Dermis blood vessel endothelial cell (primary cell): ENCODE measurements at places on chromosomes 5 and 9.
A peak's percentile ranks its signal among the peaks of the same experiment; 100 is the strongest.

- DNase-seq = no peak
Measured at GRCh38 chr9:107905308-107906020, 415.9 kb upstream of the KLF4 start.

- no peak for DNase-seq
Measured at GRCh38 chr9:95791695-95792094, 83.8 kb upstream of the ERCC6L2 start.

DNA sequence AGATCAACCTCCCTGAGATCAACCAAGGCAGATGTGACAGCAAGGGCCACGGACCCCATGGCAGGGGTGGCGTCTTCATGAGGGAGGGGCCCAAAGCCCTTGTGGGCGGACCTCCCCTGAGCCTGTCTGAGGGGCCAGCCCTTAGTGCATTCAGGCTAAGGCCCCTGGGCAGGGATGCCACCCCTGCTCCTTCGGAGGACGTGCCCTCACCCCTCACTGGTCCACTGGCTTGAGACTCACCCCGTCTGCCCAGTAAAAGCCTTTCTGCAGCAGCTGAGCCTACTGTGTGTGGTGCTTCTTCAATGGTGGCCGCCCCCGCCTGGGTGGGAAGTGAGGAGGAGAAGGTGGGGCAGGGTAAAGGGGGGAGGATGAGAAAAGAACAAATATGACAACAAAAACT lies 8.3 kb downstream of the GPX3 start:
- no peak for DNase-seq

DNA sequence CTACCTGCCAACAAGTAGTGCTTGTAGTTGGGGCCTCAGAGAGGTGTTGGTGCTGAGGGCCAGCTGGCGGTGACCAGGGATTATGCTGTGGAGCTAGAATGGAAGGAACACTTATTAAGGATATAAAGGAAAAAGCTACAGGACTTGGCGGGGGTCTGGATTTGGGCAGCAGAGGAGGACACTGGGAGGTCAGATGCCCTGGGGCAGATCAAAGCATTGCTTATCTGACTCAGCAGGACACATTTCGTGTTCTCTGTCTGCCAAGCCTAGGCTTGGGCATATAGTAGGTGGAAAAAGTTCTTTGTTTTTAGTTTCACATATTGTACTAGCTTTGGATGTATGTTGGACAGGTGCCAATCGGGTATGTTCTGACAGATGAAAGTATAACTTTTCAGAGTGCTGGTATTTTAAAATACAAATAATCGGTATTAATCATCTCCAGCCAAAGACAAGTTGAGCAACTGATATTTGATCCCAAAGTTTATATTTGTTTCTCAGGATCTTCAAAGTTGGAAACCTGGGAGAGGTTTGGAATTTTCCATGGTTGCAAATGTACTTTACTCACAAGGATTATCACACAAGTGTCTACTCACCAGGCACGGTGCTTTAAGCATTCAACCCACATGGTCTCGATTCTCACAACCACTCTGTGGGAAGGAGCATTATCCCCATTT lies 69.4 kb downstream of the IQGAP2 start:
- DNase-seq = no peak

GRCh38 chr5:37703841-37704241 lies 136.0 kb downstream of the GDNF start:
- DNase-seq = peak; percentile 65

GRCh38 chr9:75891277-75891741 lies 836 bp downstream of the PCSK5 start:
- no peak for DNase-seq

DNA sequence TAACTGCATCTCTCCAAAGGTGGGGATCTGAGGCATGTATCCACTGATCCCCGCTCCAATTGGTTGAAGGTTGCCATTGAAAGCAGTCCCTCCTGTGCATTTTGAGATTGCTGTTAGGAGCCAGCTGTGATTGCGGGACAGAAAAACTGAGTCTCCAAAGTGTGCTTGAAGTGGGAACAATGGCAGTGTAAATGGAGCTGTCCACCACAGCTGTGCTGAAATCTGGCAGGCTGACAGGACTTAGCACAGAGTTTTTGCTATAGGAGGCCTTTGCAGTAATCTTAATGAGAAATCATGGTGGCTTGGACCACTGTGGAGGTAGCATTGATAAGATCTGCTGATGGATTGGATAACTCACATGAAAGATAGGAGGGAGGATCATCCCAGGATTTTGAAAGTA lies 3.3 kb downstream of the RNF20 start:
- peak; percentile 55 for DNase-seq

- peak; percentile 27 for DNase-seq
Measured at GRCh38 chr5:40781843-40782409, 16.2 kb downstream of the PRKAA1 start.

- DNase-seq = no peak
Measured at GRCh38 chr5:127260686-127261085, 29.9 kb upstream of the MEGF10 start.

GRCh38 chr5:44329716-44330115 lies 59.5 kb downstream of the FGF10 start:
- DNase-seq = no peak

GRCh38 chr5:141634720-141635119 lies 1.9 kb downstream of the HDAC3 start:
- no peak for DNase-seq

GRCh38 chr5:152271420-152271819 lies 133.7 kb downstream of the NMUR2 start:
- no peak for DNase-seq

GRCh38 chr5:180367991-180368390 lies 14.9 kb upstream of the GFPT2 start:
- no peak for DNase-seq

DNA sequence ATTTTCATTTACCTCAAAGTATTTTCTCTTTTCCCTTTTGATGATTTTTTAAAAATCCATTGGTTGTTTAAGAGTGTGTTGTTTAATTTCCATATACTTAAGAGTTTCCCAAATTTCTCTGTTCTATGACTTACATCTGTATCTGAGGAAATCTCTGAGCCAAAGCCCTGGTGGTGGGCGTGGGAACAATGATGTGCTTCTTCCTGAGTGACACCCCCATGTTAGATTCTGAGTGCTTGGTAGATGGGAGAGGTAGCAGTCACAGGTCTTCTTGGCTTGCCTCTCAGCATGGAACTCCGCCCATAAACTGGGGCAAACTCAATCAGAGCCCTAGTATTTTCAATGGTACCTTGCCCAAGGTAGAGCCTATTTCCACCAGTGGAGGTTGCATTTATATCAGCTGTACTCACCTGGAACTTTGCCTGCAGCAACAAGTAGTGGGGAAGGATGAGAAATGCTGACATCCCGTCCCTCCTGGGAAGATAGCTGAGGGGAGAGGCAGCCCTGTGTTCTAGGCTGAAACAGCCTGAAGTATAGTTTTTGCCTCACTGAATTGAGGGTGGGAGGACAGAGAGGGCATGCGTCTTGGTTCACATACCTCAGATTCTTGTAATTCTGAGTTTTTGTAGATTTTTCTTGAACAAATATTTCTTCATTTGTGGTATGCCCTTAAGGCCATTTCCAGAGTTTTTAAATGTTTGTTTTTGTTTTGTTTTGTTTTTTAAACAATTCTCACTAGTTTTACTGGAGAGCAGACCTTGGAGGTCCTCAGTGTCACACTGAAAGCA lies 26.4 kb downstream of the C9orf43 start:
- DNase-seq = no peak

GRCh38 chr9:14478175-14479162 lies 164.5 kb upstream of the NFIB start:
- DNase-seq = no peak

GRCh38 chr9:92655366-92655765 lies 14.6 kb downstream of the IPPK start:
- DNase-seq = no peak

- DNase-seq = no peak
Measured at GRCh38 chr5:135433681-135434426, 13.3 kb downstream of the DCANP1 start.

GRCh38 chr5:74192606-74193299 lies 447.8 kb downstream of the ENC1 start:
- DNase-seq = no peak

DNA sequence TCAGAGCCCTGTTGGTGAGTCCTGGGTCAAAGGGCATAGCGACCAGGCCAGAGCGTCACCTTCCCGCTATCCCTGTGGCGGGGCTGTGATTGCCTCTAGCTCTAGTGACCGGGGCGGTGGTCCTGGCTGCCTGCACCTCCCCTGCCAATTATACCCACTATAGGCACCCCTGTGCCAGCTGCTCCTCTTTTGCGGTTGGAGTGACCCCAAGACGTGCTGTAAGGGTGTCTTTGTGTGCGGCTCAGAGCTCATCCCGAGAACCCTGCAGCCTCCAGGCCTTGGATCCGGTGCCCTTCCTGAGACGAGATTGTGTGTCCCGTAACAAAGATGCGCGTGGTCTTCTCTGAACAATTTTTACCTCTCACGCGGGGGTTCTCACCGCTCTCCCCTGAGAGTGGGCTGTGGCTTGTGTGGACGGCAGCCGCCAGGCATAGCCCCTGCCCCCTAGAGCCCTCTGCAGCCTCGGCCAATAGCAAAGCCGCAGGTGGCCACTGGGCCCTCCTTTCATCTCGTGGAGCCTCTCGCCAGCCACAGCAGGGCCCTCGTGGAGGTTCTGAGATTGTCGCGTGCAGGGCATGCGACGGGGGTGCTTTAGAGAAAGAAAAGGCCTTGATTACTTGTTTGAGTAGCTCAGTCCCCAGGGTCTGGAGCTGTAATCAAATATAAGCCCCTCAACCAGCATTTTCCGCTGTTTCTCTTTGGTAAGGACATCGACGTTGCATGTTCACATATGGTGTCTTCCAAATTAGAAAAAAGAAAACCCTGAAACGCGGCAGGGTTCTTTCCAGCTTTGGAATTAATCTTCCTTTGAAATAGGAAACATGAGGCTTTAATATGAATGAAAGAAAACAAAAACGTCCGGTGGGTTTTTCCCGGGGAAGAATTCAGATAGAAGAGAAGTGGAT lies 10.7 kb downstream of the NKD2 start:
- no peak for DNase-seq

GRCh38 chr5:1474183-1474839 lies 29.1 kb upstream of the SLC6A3 start:
- DNase-seq = no peak

DNA sequence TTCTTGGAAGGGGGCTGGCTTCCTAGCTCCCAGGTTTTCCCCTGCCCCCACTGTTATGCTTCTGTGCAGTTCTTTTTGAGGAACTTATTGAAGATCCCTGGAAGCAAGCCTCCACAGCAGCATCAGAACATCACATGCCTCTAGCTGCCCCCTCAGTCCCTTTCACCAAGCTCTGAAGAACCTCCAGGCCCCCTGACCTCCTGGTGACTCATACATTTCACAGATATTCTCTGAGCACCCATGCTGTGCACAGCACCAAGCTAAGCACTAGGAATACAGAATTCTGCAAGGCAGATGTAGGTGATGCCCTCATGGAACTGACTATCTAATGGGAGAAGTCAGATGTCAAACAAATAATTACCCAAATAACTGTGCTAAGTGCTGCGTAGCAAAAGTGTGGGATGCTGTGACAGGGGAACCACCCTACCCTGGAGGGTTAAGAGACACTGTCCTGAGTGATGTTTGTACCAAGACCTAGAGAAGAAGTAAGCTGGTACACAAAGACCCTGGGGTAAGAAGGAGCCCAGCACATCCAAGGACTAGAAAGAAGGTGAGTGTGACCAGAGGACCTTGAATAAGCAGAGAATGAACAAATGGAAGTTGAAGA lies 213.7 kb upstream of the NR4A3 start:
- DNase-seq = no peak

GRCh38 chr5:127967983-127968592 lies 115.5 kb upstream of the SLC12A2 start:
- DNase-seq = no peak

DNA sequence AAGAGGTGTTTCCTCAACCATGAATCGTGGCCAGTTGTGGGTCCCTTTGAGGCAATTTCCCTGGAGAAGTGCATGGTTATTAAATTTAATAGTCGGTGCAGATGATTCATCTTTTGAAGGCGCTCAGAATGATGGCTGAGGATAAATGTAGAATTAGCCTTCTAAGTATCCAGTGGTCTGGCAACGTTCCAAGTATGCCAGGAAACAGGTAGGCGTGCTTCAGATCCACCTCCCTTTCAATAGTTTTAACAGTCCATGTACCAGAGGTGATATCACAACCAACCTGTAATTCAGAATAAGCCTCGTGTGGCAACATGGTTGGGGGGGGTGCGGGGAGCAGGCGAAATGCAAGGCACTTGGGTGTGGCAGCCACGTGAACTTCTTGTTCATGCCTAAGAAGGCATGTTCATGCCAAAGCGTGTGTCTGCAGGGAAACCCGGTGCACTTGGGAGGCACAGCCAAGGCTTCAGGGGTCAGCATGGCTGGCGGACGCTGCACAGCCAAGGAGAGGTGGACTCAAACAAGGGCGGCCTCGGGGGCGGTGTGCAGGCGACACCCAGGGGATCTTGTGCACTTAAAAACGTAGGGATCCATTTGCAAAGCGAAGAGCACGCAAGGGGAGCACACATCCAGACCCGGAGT lies 5.2 kb upstream of the NKD2 start:
- DNase-seq = peak; percentile 57

GRCh38 chr5:38922199-38922598 lies 76.4 kb downstream of the OSMR start:
- peak; percentile 81 for DNase-seq

DNA sequence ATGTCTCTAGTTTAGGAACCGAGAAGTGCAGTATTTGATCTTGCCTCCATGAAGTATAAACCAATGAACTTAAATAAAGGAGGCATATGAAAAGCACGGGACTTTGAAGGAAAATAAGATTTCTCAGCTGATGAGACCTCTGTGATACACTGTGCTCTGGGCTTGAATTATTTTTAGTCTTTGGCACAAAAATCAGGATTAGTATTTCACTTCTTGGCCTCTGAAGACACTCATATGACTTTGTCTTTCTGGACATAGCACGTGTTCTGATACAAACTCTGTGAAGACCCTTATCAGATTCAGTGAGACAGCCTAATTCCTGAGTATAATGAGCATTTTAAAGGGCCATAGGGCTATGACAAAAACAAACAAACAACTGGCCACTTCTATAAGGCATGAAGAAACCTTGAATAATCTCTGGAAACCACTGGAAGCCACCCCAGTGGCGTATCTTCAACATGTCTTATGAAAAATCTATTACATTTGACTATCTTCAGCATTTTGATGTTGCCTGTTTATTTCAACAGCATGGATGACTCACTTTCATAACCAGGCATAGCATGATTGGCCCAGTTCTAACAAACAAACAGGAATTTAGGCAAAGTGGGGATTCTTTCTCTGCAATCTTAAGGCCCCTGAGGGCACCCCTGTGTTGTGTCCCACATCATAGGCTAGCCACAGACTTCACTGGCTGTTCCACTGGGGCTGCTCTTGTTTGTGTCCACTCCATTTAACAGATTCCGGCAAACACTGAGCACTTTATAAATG lies 90.3 kb upstream of the ZNF462 start:
- DNase-seq = no peak
